ENCODE measurements at places on chromosomes 11 and 22.

- no peak for DNase-seq
Observed at GRCh38 chr11:130144141-130144540, 15.4 kb upstream of the ST14 start.

- DNase-seq = no peak
Observed at GRCh38 chr11:57497303-57498247, 17.9 kb downstream of the SLC43A1 start.

GRCh38 chr11:116194156-116194904, 578.5 kb downstream of the BUD13 start:
- DNase-seq = no peak

GRCh38 chr22:48950151-48950915, 877.3 kb downstream of the BRD1 start:
- DNase-seq = no peak

DNA sequence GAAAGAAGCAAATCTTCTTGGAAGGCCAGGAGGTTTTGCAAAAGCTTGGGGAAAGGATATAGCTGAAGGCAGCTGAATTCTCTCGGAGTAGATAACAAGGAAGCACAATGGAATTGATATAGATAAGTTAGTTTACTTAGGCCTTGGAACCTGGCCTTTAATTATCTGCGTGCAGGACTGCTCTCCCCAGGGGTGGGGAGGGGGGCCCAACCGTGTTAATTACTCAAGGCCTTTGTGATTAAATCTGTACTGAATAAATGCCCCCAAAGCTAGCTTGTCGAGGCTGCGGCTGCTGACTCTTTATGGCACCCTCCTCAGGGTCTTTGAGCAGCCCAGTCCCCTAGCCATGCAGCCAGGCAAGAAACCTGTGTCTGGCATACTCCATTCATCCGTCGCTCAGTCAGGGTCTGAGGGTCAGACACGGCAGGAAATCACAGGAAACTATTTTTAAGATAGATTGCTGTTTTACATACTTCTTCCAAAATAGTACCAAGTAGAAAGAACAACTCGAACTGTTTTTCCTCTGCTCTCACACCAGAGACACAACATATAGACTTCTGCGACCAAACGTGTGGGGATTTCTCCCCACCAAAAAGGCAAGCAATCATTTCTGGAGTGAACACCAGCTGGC, 36.5 kb downstream of the MS4A2 start:
- DNase-seq = no peak

- no peak for DNase-seq
Observed at GRCh38 chr11:118536726-118537125, 5.7 kb downstream of the TMEM25 start.

DNA sequence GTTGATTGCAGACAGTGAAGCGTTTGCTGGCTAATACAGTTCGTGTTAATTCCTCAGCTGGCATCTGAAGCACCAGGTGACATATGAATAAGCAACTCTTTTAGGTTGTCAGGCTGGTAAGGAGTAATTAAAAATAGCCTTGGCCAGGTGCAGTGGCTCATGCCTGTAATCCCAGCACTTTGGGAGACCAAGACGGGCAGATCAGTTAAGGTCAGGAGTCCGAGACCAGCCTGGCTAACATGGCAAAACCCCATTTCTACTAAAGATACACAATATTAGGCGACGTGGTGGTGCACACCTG, 74.9 kb downstream of the CECR2 start:
- DNase-seq = no peak

DNA sequence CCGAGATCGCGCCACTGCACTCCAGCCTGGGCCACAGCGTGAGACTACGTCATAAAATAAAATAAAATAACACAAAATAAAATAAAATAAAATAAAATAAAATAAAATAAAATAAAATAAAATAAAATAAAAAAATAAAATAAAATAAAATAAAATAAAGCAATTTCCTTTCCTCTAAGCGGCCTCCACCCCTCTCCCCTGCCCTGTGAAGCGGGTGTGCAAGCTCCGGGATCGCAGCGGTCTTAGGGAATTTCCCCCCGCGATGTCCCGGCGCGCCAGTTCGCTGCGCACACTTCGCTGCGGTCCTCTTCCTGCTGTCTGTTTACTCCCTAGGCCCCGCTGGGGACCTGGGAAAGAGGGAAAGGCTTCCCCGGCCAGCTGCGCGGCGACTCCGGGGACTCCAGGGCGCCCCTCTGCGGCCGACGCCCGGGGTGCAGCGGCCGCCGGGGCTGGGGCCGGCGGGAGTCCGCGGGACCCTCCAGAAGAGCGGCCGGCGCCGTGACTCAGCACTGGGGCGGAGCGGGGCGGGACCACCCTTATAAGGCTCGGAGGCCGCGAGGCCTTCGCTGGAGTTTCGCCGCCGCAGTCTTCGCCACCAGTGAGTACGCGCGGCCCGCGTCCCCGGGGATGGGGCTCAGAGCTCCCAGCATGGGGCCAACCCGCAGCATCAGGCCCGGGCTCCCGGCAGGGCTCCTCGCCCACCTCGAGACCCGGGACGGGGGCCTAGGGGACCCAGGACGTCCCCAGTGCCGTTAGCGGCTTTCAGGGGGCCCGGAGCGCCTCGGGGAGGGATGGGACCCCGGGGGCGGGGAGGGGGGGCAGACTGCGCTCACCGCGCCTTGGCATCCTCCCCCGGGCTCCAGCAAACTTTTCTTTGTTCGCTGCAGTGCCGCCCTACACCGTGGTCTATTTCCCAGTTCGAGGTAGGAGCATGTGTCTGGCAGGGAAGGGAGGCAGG, at the start of gene GSTP1:
Gene GSTP1 (plus strand): TSS at position 566 of the 958 bp plus-strand sequence. CDS start 32 bp downstream, at position 598.
- peak; percentile 91 for DNase-seq

GRCh38 chr22:19871023-19871844, 16.6 kb upstream of the GNB1L start:
- no peak for DNase-seq

- no peak for DNase-seq
Observed at GRCh38 chr11:10588904-10589303, 20.4 kb upstream of the LYVE1 start.

DNA sequence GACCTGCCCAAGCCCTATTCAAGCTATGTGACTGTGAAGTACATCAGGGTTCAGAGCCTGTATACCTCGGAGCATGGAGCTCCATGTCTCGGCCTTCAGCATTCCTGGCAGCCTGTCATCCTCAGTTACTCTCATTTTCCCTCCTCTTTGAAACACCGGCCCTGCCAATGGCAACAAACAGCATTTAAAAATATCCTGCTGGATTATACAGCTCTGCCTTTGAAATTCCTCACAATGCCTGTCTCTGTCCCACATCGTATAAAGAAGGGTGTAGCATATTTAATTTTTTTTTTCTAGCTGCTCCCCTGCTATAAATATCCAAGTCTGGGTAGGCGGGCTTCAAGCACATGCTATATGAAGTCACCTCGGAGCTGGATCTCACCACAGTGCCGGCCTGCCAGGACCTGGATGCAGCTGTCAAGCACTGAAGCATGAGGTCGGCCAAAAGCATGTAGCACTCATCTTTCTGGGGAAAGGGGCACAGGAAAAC, 11.8 kb downstream of the ABTB2 start:
- no peak for DNase-seq

- no peak for DNase-seq
Observed at GRCh38 chr11:128201009-128201408, 386.3 kb downstream of the ETS1 start.

- DNase-seq = no peak
Observed at GRCh38 chr11:82529936-82530335, 203.7 kb downstream of the FAM181B start.

GRCh38 chr11:78688460-78688859, 113.8 kb upstream of the NARS2 start:
- no peak for DNase-seq

DNA sequence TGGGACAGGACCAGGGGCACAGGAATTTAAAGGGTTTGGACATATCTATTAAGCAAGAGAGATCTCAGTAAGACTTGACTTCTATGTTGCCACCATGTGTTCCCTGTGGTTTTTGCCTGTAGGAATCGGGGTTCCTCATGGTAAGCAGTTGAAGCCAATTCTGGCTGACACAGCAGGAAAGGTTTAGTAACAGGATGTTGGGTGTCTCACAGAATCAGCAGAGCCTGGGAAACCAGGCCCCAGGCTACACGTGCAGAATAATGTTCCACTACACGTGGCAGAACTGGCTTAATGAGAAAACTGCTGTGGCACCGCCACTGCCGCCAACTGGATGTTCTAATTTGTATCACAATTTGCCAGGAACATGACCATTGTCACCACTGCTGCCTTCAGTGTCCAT, 264.6 kb upstream of the PLET1 start:
- DNase-seq = no peak

DNA sequence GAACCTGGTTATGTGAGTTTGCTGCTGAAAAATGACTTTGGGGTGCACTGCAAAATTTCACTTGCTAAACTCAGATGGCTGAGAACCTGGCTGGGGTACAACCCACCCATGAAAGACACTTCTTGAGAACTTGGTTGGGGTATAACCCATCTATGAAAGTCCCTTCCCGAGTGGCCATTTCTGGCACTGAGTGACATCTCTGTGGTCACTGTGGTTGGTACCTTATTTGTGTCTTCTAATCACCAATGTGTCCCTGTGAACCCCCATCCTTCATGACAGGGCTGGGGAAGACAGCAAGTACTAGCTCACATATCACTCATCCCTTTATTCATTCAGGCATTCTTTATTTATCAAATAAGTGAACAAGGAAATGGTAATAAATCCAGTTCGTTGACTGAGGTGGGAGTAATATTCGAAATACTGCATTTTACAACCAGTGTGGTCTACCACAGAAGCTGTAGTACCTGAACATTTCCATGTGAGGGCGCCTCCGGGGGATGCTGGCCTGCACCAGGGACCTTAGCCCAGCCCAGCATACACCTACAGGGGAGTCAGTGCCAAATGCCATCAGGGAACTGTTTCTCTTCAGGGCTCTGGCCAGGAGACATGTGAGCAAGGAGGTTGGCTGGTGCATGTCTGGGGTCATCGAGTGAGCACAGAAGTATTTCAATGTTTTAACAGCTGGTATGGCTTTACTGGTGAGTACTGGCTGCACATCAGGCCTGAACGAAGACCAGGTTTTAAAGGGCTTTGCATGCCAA, 122.1 kb downstream of the CSNK2A3 start:
- no peak for DNase-seq

GRCh38 chr22:22930222-22930497, 42.5 kb downstream of the IGLL5 start:
- DNase-seq = no peak

DNA sequence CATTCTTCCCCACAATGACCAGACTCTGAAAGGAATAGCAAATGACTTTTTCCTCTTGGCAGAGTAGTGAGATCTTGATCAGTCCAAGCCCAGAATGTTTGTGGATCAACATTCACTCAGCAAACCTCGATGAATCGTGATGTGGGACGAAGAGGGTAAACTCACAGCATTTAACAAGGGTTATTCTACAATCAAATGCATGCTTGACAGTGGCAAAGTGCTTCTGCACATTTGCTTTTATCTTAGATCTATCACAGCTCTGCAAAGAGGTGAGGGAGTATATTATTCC, 31.8 kb downstream of the TMPRSS5 start:
- no peak for DNase-seq

DNA sequence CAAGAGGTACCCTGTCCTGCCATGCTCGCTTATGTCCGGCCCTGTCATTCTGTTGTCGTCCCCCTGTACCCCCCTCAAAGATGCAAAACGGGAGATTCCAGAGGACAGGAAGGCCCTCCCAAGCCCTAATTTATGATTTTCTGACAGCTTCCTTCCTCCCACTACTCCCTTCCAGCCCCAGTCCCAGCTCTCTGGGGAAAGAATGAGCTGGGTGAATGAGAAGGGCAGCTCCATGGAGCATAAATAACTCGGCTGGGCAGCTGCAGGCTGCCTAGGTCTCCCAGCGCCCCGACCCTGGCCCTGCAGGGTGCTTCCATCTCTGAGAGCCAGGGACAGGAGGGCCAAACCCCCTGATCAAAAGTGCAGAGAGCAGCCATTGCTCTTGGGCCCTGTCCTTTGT, 3.9 kb upstream of the EMID1 start:
- DNase-seq = no peak

DNA sequence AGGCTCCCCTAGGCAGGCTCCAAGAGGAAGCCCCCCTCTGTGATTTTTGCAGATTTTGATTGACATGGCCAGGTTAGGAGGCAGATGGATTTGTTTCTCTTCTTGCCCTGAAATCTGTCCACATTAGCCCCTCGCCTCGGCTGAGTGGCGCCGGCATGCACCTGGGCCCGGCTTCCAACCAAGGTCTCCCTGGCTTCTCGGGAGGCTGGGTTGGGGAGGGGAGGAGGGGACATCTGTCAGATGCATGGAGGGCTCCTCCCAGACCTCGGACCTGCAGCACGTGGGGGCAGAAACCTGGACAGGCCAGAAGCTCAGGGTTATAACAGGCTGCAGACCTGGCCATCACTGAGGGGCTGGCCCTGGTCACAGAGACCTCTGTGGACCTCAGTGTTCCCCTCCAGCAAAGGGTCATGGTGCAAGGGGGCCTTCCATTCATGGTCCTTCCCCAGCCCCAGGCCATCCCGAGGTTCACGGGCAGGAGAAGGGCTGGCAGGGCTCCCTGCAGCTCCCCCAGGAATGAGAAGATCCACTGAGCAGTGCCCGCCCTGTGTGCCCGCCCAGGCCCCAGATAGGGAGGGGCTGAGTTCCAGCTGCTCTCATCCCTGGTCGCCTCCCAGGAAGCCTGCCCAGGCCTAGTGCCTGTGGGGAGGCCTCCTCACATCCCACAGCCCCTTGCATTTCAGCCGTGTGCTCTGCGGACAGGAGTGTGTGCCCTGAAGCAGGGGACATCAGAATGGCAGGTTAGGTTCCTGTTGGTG, 747.8 kb downstream of the BRD1 start:
- DNase-seq = no peak

GRCh38 chr11:20634044-20634443, 34.6 kb downstream of the SLC6A5 start:
- DNase-seq = no peak

- DNase-seq = no peak
Observed at GRCh38 chr11:85724748-85725465, 38.9 kb upstream of the CCDC89 start.

- no peak for DNase-seq
Observed at GRCh38 chr11:126526471-126526870, 171.0 kb downstream of the ST3GAL4 start.

DNA sequence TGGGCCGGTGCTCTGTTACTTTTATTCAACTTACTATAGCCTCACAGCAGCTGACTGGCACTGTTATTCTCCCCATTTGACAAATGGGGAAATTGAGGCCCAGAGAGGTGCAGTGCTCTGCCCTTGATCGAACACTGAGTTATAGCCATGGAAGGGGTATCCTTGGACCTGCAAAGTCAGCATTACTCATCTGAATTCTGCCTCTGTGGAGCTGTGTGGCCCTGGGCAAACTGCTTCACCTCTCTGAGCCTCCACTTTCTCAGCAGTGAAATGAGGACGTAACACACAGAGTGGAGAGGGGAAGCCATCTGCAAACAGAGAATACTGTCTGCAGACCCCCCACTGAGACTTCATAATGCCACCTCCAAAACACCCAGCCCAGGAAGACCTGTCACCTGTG, 25.3 kb downstream of the TPST2 start:
- DNase-seq = no peak

GRCh38 chr11:85774256-85775101, 36.5 kb downstream of the SYTL2 start:
- no peak for DNase-seq

Measured in hepatic stellate cell (primary cell).